Activated CD4-positive, alpha-beta T cell treated with anti-CD3 and anti-CD28 coated beads, Interleukin-2, amount 50 U/mL, for 1 hour (primary cell): ENCODE measurements at places on chromosomes 7 and 10.

DNA sequence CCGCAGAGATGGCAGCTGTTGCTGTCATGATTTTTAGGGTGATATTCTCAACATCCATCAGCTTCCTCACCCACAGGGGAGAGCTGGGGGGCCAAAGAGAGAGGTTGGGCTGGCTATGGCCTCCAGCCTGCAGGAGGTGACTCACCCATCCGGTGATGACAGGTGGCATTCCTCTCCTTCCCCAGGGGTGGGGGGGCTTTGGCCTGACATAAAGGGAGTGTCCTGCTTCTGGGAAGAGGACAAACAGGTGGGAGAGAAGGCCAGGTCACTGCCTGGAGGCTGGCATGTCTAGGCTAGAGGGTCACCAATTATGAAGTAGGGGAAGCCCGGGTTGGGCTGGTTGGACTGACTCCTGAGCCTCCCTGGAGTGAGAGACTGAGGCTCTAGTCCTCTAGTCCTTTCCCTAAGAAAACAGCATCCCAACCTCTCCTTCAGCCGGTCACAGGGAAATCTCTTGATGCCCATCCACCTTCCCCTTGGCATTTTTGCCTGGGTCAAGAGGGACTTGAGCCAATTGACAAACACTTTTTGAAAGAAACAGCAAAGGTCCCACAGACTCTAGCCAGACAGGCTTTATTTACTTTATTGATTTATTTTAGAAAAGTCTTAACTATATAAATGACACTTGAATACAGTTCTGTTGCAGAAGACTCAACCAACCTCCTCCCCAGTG lies 79.8 kb upstream of the ZNF716 start:
- DNase-seq, result no peak

DNA sequence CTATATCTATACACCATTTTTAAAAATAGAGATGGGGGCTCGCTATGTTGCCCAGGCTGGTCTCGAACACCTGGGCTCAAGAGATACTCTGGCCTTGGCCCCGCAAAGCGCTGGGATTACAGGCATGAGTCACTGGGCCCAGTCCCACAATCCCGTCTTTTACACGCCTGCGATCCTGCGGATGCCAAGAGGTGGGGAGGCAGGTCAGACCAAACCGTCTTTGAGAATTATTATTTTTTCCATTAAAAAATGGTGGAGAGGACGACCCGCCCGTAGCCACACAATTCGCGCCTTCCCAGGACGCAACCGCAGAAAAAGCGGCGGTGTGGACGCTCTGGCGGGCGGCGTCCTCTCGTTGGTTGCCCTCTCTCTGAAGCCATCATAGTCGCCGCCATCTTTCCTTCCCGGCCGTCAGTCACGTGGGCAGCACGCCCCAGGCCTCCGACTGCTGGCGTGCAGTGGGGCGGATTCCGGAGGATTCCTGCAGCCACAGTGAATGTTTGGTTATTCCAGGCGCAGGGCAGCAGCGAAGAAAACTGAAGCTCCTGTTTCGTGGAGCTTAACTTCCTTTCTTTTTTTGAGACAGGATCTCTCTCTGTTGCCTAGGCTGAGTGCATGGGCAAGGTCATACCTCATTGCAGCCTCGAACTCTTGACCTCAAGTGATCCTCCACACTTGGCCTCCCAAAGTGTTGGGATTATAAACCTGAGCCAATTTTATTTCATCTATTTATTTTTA lies 9.9 kb upstream of the EPHB4 start:
- DNase-seq, result peak; percentile 73

GRCh38 chr7:141366091-141366621 lies 185.1 kb upstream of the AGK start:
- DNase-seq, result no peak

DNA sequence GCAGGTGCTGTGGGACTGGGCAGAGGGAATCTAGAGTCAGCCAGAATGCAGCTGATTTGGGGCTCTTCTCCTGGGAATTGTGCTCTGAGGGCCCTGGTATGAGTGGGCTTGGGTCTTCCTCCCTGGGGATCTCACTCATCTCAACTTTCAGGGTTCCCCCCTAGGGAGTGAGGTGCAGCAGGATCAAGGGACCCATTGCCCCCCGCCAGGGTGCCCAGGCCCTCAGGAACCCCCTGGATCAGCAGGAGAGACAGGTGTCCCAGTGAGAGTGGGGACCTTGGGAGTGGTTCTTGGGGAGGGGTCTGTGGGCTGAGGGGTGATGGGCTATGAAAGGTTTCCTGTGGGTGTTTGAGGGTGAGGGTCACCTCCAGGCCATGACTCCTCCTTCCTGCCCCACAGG lies 17.6 kb upstream of the VOPP1 start:
- no peak for DNase-seq

DNA sequence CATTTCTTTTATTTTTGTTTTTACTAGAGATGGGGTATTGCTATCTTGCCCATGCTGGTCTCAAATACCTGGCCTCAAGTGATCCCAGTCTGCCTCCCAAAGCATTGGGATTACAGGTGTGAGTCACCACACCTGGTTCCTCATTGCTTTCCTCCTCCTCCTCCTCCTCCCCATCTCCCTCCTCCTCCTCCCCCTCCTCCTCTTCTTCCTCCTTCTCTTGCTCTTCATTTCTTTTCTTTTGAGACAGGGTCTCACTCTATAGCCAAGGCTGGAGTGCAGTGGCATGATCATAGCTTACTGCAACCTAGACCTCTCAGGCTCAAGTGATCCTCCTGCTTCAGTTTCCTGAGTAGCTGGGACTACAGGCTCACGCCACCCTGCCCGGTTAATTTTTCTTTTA lies 22.2 kb downstream of the LRRC20 start:
- DNase-seq, result no peak

- DNase-seq, result no peak
Observed at GRCh38 chr7:44294325-44295069, 30.9 kb downstream of the CAMK2B start.

- no peak for DNase-seq
Observed at GRCh38 chr7:149768931-149769330, 4.5 kb downstream of the ZNF467 start.

DNA sequence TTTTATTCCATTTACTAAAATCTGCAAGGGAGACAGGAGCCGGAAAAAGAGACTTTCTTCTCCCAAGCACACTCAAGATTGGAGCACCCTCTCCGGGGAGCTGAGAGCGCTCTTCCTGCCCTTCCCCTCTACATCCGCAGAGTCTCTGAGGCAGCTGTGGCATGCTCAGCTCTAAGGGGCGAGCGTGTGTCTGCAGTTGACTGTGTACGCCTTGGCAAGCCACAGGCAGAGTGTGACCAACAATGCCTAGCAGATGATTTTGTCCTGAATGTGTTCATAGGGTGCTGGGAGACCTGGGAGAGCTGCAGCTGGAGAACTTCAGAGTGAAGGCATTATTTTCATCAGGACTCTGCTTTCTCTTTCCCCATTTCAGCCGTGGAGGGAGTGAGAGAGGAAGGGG lies 20.7 kb downstream of the MTURN start:
- DNase-seq, result no peak

GRCh38 chr7:19939746-19940145 lies 166.3 kb upstream of the TMEM196 start:
- DNase-seq, result no peak

GRCh38 chr7:1942941-1943289 lies 272.8 kb downstream of the ELFN1 start:
- no peak for DNase-seq

GRCh38 chr10:103747193-103747865 lies 108.0 kb downstream of the SH3PXD2A start:
- no peak for DNase-seq

- DNase-seq, result no peak
Observed at GRCh38 chr7:5594616-5595544, 171.2 kb upstream of the TNRC18 start.

- no peak for DNase-seq
Observed at GRCh38 chr10:118851062-118852035, 96.6 kb upstream of the CACUL1 start.

GRCh38 chr10:60990663-60991062 lies 46.7 kb upstream of the RHOBTB1 start:
- DNase-seq, result no peak

DNA sequence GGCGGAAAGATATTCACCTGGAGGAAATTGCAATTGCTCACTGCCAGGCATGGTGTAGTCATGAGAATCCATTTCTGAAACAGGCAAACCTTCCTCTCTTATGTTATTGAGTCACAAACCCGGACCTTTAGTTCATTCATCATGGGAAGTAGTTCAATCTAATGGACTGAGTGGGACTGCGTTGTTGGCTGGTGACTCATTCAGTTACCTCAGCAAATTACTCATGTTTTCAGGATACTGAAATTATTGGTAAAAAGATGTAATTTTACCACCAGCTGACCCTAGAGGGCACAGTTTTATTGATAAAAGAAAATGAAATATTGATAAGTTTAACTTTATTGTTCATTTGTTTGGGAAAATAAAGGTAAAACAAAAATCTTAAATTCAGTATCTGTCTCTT lies 1194.4 kb upstream of the SORCS1 start:
- DNase-seq, result no peak

DNA sequence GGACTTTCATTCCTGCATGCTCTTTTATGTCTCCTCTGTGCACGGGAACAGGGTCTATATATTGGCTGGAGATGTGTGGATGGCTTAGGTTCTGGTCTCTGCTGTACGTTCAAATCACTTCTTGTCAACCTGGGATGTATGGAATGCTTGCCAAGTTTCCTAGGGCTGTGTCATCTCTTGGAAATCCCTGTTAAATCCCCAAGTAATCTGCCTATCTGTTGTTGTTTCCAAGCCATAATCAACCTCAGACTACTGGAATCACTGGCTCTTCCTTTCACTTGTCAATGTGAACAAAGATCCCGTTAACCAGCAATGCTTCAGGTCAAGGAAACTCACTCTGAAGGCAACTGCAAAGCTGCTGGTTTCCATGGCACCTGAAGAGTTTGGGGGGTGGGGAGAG lies 93.3 kb upstream of the FAM171A1 start:
- no peak for DNase-seq

DNA sequence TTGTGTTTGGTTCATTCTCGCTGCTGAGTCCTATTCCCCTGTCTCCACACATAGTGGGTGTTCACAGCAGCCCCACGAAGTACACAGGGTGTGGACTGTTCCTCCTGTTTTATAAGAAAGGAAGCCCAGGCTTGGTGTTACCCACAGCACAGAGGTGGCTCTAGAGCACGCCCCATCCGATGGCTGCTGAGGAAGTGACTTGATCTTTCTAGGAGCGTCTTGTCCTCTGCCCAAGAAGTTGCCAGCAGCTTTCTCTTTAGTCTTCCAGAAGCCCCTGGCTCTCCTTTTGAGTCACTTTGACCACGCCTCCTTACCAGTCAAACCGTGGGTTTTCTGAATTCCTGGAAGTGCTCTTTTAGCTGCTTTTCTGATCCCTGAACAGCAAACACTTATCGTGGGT lies 94.0 kb downstream of the GRK5 start:
- peak; percentile 61 for DNase-seq

DNA sequence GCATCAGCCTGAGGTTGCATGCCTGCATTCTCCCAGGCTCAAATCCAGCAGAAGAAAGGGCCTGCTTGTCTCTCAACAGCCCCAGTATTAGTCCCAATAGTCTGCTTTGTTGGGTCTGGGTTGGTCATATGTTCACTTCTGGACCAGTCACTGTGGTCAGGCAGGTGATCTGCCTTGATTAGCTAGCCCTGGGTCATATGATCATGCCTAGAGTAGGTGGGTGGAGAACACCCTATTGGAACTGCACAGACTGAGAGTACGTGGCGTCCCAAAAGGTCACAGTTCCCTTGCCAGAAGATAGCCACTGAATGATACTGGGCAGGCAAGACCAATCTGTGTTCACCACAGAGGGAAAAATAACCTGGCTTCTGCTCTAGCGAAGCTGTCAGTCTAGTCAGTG lies 80.1 kb downstream of the SH2D4B start:
- no peak for DNase-seq

DNA sequence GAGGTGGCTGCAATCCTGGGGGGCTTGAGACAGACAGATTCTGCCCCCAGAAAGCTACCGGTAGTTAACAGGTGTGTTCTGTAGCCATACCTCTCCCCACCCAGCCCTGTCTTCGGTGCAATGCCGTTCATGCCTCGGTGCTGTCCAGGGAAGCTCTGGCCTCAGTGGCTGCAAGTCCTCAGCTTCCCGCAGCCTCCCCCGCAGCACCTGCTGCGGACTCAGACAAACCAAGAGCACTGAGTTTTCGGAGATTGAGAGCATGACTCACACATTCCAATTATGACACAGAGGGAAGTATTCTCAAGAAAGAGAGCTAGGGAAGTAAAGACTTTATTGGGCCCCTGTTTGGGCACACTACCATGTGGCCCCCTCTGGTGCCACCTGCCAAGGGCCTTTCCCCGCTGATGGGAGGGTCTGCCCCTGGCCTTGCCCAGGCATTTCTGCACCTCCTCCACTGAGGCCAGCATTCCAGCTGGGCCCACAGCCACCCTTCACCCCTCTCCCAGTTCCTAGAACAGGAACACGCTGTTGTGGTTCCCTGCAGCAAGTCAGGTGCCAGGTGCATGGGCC lies 30.2 kb upstream of the EZH2 start:
- no peak for DNase-seq

- DNase-seq, result no peak
Observed at GRCh38 chr10:8908013-8908412, 853.5 kb downstream of the GATA3 start.

DNA sequence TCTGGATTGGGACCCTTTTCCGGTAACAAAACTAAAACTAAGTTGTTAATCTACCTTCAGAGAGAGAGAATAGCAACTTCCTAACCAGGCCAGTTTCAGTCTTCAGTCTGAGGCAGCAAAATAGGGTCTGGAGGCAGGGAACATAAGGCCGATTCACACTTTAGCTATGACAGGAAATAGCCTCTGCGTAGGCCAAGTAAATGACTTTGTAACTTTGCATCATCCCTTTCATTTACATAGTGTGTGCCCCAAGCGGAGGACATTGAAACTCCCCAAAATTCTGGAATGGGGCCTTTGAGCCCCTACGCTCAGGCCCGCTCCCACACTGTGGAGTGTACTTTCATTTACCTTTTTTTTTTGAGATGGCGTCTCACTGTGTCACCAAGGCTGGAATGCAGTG lies 1.7 kb upstream of the UPP1 start:
- no peak for DNase-seq

DNA sequence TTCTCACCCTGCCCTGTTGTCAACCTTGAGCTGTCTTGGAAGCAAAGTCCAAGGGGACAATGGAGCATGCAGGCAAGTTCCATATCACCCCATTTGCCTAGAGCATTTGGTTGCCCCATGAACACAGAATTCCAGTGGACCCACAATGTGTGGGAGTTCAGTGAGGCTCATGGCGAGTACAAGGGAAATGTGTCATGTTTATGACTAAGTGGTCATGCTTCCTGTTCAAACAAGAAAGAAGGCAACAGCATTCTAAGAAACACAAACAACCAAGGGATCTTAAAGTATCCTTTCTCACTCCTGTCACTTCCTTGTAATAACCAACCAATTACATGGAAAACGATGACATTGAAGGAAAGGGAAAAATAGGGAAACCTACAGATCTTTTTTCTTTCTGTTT lies 513.0 kb downstream of the INHBA start:
- no peak for DNase-seq

DNA sequence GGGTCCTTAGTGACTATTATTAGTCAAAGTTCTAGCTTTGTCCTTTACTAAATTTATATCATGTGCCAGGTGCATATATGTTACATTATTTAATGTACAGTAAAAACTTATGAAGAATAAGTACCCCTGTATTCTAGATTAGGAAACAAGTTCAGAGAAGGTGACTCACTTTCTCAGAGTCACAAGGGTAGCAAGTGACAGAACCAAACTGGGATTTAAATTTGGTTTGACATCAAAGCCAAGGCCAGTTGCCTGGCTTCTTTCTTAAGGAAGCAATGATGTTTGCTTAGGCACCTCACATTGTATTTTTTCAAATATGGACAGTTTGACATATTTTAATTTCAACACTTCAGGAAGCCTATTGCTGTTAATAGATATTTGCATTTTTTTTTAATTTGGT lies 2.5 kb downstream of the LSM8 start:
- DNase-seq, result no peak
